ENCODE measurements at places on chromosomes 2 and 18.

DNA sequence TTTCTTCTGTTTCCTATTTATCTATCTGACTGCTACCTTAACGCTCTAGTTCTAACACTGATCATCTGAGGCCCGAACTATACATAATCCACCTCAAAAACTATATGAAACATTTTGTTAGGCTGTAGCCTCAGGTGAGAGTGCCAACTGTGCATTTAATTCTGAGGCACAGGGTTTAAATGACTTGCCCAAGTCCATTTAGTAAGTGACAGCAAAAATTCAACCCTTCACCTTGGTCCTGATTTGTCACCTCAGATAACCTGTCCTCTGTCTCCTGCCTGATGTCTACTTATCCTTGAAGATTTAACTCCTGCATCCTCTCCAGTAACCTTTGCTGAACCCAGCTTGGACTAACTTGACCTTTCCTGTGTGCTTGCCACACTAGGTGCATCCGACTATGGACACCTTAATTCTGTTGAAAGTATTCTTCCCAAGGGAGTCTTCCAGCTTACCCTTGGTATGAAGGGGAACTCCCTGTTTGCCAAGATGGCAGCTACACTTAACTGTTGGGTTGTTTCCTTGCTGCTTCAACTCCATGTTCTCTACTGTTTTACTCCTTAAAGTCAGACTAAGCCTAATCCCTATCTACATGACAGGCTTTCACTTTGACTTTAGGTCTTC lies 23.5 kb downstream of the CD302 start:
- DNase-seq = no peak

DNA sequence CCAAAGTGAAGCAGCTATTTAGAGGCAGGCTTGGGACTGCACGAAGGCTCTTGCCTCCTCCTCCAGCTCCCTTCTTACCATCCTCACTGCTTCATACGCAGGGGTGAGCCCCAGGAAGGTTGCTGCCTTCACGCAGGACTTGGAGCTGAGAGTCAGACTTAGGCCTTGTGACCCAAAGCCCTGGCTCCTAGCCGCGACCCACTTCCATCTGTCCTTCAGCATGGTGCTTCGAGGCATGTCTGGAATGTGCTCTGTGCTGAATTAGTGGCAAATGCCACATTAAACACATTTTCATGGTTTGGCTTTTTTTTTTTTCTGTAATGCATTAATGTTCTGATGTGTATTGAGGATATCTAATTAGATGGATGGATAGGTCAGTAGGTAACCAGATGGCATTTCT lies 37.5 kb downstream of the ITGB1BP1 start:
- DNase-seq = no peak

GRCh38 chr2:226300196-226300886 lies 499.3 kb downstream of the IRS1 start:
- no peak for DNase-seq

DNA sequence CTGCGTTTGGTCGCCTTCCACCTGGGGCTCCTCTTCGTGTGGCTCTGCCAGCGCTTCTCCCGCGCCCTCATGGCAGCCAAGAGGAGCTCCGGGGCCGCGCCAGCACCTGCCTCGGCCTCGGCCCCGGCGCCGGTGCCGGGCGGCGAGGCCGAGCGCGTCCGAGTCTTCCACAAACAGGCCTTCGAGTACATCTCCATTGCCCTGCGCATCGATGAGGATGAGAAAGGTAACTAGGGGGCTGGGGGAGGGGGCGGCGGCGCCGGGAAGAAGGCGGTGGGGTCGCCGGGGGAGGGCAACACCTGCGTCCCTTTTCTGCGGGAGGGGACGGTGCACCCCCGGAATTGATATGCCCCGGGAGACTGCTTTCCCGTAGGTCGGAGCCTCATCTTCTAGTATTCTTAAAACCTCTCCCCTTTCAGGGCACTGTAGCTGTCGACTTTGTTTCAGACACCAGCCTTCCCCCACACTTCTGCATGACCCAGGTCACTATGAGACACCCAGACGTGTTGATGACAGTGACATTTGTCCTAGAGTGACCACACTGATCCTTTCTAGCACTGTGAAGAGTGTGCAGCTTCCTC lies 755 bp downstream of the SPAST start:
- DNase-seq = no peak

DNA sequence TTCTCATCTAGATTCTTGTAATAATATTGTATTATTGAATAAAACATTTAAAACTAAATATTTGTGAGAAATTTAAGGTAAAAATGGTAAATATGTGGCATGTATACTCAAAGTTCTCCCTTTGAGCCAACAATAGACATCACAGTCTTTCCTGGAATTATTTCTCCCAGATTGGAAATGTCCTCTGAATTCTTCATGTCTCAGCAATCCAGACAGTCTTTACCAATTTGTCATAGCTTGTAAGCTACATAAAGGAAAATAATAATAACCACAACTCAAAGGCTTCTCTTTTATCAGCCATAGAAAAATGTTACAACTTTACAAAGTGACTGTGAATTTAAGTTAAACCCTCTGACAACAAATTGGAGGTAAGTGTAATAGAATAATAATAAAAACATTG lies 784.9 kb downstream of the EPHA4 start:
- DNase-seq = no peak

- no peak for DNase-seq
Measured at GRCh38 chr2:68482296-68482820, 15.0 kb downstream of the APLF start.

DNA sequence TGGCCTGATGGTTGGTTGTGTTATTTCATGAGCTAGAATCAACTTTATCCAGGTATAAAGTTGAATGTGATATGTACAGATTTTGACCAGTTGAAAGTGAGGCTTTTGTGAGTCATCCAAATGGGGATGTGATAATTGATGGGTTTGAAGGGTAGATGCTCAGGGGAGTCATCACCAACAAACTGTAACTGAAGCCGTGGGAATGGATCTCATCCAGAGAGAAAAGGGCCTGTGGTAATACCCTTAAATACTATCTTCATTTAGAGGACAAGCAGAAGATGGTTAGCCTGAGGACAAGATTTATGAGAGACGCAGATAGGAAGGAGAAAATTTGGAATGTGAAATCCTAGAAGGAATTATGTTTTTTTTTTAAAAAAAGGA lies 90.5 kb upstream of the MYO3B start:
- DNase-seq = no peak

Measured in Caco-2 (cell line).